ENCODE measurements at places on chromosomes 4 and X.

DNA sequence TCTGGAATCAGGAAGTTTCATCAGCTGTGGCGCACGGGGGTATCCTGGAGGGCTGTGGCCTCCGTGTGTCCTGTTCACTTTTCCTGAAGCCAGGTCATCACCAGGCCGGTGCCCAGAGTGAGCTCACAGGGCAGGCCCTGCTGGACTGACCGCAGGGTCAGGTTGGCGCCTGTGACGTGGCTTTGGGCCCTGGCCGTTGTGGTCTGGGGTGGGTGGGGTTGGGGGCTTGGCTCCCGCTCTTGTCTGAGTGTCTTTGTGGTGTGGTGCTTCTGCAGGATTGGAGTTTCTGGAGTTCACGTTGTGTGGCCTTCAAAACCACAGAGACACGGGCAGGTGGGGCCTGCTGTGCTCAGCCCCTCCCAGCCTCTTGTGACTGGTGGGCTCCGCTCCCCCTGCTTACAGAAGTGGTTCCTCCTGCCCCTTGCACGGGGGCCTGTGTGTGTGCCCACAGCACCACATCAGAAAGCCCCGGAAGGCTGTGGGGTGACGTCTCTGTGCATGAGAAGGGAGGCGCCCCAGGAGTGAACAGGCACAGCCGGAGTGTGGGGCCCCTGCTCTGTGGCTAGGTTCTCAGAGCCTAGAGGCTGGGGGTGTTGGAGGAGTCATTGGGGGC, 9.5 kb downstream of the RGS12 start:
- peak overlapping the region; percentile 82 for H3K27ac ChIP-seq
- H3K27me3 ChIP-seq = peaks cover 19% of the 10 kb centered on the region
- no peaks in the 10 kb centered on the region for H3K36me3 ChIP-seq
- DNase-seq = peak; percentile 94

DNA sequence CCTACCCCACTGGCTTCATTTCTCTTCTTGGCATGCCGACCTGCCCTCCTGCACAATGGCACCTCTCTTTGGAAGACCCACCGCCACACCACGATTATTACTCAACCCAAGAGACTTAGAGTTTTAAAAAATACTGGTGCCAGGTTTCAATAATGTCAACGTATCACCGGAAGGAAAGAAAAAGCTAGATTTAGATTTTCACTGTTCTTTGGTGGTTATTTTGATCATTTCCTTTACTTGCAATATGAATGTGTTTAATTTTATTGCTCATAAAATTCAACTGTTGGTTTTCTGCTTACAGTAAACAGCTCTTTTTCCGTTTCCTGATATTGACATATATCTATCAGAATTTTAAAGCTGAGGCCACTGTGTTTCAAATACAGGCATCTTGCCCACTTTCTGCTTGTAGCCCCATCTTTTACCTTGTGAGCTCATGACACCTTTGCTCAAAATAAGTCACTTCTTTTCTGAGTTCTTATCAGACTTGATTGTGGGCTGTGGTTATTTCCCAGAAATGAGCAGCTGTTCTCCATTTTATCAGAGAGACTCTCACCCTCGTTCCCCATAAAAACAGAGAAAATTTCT, 439.1 kb downstream of the INPP4B start:
- H3K36me3 ChIP-seq = peaks cover 17% of the 10 kb centered on the region
- H3K4me3 ChIP-seq = peak overlapping the region; percentile 88
- peak overlapping the region; percentile 98 for H3K27ac ChIP-seq
- no peaks in the 10 kb centered on the region for H3K27me3 ChIP-seq

- H3K4me1 ChIP-seq = no peaks in the 10 kb centered on the region
- DNase-seq = no peak
- H3K27ac ChIP-seq = no peak overlapping the region
- H3K36me3 ChIP-seq = no peaks in the 10 kb centered on the region
- H3K27me3 ChIP-seq = peaks cover 6% of the 10 kb centered on the region
These were observed 205.9 kb downstream of the STIM2 start for GRCh38 chr4:27066591-27066990.

GRCh38 chr4:8340781-8341241, 71.3 kb downstream of the HTRA3 start:
- no peaks in the 10 kb centered on the region for H3K4me1 ChIP-seq
- no peak for DNase-seq
- no peak overlapping the region for H3K27ac ChIP-seq
- H3K4me3 ChIP-seq = no peak overlapping the region
- no peaks in the 10 kb centered on the region for H3K36me3 ChIP-seq

DNA sequence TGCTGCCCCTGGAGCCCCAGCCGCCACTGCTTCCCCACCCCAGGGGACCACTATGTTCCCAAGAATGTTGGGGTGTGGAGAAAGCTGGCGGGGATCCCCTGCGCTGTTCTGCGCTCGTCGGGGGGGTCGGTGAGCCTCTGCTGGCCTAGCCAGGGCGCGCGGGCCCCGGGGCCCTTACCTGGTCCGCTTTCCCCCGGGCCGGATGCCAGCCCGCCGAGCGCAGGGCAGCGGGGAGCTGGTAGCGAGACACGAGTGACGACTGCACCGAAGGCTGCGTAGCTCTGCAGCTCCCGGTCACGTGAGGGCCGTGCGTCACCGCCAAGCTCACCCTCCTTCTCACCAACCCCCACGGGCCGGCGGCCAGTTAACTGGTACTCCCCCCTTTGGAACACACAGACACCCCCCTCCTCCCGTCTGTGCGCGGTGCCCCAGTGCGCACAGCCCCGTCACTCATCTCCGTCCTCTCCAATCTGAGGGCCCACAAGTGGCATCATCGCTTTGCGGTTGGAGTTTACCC, at the start of gene BEX1:
BEX1 (minus strand) TSS at position 254 of the 517 bp plus-strand sequence. CDS start 897 bp downstream, outside the sequence.
- H3K4me3 ChIP-seq = no peak within 1 kb of the TSS
- H3K27ac ChIP-seq = no peak within 1 kb of the TSS
- DNase-seq = peak; percentile 35

DNA sequence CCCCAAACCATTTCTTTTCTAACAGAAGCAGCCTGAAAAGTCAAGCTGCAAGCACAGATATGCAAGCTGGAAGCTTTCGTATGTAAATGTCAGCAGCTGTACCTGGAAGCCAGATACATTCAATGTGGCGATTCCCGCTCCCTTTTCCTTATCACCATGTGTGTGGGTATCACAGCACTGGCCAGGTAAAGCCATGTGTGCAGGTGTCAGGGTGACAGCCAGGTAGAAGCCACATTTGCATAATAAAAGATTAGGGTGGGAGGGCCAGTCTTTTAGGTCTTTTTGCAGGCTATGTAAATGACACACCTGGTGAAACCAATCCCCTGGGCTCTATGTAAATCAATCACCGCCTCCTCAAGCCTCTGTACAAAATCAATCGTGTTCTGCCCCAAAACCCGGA, 50.1 kb downstream of the RXFP1 start:
- H3K4me1 ChIP-seq = no peaks in the 10 kb centered on the region
- no peak for DNase-seq
- no peaks in the 10 kb centered on the region for H3K27me3 ChIP-seq
- no peak overlapping the region for H3K27ac ChIP-seq

GRCh38 chrX:139758809-139759208, 50.8 kb upstream of the MCF2 start:
- no peak overlapping the region for H3K27ac ChIP-seq
- no peak overlapping the region for H3K4me3 ChIP-seq
- DNase-seq = no peak
- peaks cover 3% of the 10 kb centered on the region for H3K4me1 ChIP-seq
- H3K27me3 ChIP-seq = no peaks in the 10 kb centered on the region
- peaks cover 37% of the 10 kb centered on the region for H3K36me3 ChIP-seq

DNA sequence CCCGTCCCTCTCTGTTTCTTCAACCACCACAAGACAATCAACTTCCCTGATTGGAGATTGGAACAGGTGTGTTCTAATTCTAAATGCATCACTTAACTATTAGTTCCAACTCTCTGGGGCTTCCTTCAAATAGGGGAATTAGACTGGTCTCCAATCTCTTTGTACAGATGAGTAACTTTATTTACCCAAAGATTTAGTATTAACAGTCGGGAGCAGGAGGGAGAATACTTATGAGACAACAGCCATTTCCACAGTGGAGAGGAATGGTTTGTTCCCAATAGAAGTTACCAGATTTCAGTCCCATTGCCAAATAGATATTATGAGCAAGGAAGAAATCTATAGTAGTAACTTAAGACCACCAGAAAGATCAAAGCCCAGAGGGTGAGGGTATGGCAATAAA, 46.2 kb downstream of the CASK start:
- H3K4me1 ChIP-seq = peaks cover 30% of the 10 kb centered on the region
- peaks cover 5% of the 10 kb centered on the region for H3K36me3 ChIP-seq

- H3K36me3 ChIP-seq = no peaks in the 10 kb centered on the region
- H3K4me3 ChIP-seq = no peak overlapping the region
- H3K27ac ChIP-seq = no peak overlapping the region
- no peaks in the 10 kb centered on the region for H3K4me1 ChIP-seq
These were observed 103.1 kb upstream of the UGT8 start for GRCh38 chr4:114495471-114495928.

DNA sequence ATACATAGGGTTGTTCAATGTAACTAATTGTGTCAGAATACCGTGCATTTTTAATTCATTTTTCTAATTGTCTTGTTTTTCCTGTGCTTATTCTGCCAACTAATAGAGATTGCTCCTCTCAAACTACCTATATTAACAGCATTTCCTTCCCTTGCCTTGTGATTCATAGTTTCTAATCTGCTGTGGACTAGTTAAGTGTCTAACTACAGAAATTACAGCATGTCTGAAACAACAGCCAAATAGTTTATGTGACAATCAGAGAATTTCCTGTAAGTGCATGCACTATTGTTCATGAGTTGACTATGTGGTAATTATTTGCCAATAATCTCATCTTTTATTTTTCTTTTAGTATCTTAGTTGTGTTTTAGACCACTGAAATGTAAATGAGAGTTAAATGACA, 4.1 kb upstream of the SEC24B start:
- peaks cover 23% of the 10 kb centered on the region for H3K4me1 ChIP-seq
- no peaks in the 10 kb centered on the region for H3K27me3 ChIP-seq
- no peak overlapping the region for H3K4me3 ChIP-seq
- H3K27ac ChIP-seq = no peak overlapping the region

DNA sequence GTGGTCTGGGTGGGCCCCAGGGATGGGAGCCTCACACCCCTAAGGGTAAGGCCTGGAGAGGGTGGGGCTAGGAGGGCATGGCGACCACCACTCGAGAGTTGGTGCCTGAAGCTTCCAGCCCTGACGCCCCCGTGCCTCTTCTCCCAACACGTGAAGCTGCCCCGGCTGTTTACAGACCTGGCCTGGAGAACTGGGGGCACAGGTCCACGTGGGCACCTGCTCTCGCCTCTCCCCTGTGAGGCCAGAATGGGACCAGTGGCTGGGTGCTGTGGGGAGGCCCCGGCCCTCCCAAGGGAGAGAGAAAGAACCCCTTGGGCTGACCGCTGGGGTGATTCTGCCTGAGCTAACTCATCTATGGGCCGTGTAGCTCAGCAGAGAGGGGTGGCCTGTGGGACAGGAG, 15.5 kb downstream of the NAT8L start:
- no peaks in the 10 kb centered on the region for H3K4me1 ChIP-seq
- H3K27me3 ChIP-seq = no peaks in the 10 kb centered on the region
- no peaks in the 10 kb centered on the region for H3K36me3 ChIP-seq
- DNase-seq = no peak

- H3K36me3 ChIP-seq = no peaks in the 10 kb centered on the region
- no peak overlapping the region for H3K4me3 ChIP-seq
- DNase-seq = peak; percentile 62
- H3K27ac ChIP-seq = no peak overlapping the region
- H3K4me1 ChIP-seq = no peaks in the 10 kb centered on the region
These were observed 18.5 kb upstream of the DRD5 start for GRCh38 chr4:9762823-9763475.

DNA sequence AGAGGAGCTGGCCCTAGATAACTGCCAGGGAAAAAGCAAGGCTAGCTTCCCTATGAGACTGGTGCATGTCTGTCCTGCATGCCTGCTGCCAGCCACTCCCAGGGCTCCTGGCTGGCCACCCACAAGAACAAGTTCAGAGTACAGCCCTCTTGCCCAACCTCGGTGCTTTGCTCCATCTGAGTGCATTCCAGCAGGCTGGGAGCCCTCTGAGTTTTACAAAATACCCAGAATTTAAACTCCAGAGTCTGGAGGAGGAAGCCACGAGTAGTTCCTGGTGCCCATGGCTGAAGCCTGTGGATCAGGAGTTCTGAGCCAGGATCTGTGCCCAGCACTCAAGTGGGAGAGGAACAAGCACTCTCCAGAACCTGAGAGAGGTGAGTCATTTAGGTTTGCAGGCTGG, 111.6 kb downstream of the MAGEE2 start:
- no peak for DNase-seq
- no peaks in the 10 kb centered on the region for H3K4me1 ChIP-seq
- no peak overlapping the region for H3K27ac ChIP-seq
- H3K4me3 ChIP-seq = no peak overlapping the region

- peak; percentile 66 for DNase-seq
- H3K27ac ChIP-seq = no peak overlapping the region
- H3K4me3 ChIP-seq = no peak overlapping the region
- H3K27me3 ChIP-seq = peaks cover 24% of the 10 kb centered on the region
- H3K4me1 ChIP-seq = peaks cover 35% of the 10 kb centered on the region
These were observed 52.4 kb upstream of the TRIM2 start for GRCh38 chr4:153151535-153152455.

DNA sequence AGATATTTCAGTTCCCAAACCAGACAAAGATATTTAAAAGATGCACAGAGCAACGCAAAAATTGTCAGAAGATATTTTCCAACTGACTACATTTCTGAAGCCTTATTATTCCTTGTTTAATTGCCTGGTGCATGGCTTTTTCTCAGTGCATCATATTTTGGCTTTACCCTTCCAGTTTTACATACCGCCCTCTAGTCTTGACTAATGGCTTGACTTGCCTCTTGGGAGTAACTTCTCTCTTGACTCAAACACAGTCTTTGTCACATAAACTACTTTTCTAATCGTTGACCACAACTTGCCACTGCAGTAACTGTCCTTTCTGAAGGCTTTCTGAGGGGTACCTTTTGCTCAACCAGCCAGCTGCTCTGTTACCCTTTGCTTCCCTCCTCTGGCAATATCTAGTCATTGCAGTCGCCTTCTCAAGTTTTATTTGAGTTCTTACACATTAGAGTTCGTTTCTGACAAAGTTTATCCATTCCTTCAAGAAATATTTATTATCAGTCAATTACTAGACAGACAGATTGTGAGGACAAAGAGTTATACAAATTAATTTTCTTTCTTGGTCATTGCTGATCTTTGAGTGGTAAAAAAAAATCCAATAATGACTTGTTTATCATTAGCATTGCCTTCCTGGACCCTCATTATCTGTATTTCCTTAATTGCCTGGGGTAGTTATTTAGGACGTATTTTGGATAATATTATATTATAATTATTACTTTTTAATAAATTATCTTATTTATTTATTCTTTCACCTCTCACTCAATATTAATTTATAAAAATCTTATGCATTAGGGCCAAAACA, 506.9 kb upstream of the PCDH10 start:
- DNase-seq = peak; percentile 10
- H3K4me1 ChIP-seq = no peaks in the 10 kb centered on the region
- H3K36me3 ChIP-seq = no peaks in the 10 kb centered on the region
- no peaks in the 10 kb centered on the region for H3K27me3 ChIP-seq

GRCh38 chr4:109978704-109979454, 66.2 kb downstream of the EGF start:
- DNase-seq = no peak
- H3K27ac ChIP-seq = no peak overlapping the region
- peaks cover 7% of the 10 kb centered on the region for H3K27me3 ChIP-seq
- H3K4me1 ChIP-seq = no peaks in the 10 kb centered on the region
- no peak overlapping the region for H3K4me3 ChIP-seq
- no peaks in the 10 kb centered on the region for H3K36me3 ChIP-seq

All from activated CD8-positive, alpha-beta T cell treated with anti-CD3 and anti-CD28 coated beads for 36 hours (primary cell).